Activated B cell treated with CpG ODN at 0.5 μM for 24 hours (primary cell): ENCODE measurements at places on chromosomes 5 and 9. TPM values are rescaled to one million over a fixed set of nuclear protein-coding genes. Genes with fewer than 3 reads are reported as not detected.

DNA sequence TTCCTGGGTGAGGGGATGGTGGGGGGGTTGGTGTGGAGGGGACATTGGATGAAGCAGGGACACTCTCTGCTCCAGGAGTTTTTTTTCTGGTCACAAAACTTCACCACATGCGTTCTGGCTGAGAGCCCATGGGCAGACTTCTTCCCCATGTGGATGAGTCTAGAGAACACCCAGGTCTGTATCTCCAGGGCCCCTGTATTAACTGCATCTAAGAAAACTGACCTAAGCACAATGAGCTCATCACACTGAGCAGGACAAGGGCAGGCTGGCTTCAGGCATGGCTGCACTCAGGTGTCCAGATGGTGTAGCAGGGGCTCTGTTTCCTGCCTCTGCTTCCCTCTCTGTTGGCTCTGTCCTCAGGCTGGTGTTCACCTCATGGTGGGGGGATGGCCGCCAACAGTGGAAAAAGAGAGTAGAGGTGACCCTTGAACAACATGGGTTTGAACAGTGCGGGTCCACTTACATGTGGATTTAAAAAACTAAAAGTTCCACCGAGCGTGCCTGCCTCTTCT, 85.3 kb upstream of the STC2 start:
- DNase-seq, result no peak

- DNase-seq, result no peak
Observed at GRCh38 chr5:32108167-32108566, 66.0 kb downstream of the GOLPH3 start.

Gene NRG2
- 0.07 TPM in 1 of 2 replicates, not detected in the other for total RNA-seq

Gene CORO2A
- 0.59 and 0.78 TPM in 2 replicates for total RNA-seq

GRCh38 chr5:137344723-137345322, 154.3 kb downstream of the SPOCK1 start:
- no peak for DNase-seq

DNA sequence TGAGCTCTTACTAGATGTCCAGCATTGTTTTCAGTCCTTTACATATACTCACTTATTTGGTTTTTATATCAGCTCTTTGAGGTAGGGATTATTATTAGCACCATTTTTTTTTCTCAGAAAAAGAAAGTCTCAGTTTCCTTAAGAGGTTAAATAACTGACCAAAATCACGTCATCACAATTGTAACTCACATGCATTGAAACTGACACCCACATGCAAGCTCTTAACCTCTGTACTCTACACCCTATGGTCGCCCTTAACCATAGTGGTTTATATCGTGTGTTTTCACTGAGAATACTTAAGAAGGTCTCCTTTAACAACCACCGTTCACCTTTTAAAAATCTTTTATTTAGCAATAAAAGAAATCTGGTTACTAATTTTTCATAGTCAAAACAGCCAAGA, 61.0 kb downstream of the PRDM6 start:
- DNase-seq, result no peak

DNA sequence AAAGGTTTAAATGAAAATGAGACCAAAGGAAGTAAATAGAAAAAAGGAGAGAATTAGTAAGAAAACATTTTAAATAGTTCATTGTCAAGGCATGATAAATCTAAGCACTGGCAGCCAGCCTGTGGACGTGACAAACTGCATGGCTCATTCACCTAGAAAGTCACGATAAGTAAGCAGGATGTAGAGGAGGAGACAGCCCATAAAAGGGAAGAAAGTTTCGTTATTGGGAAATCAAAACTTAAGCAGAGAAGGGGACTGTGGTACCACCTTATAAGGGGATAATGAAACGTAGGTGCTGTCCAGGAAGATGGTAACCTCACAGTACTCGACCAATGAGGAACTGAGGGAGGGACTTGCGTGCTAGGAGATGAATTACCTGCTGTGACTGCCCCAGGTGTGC, 494.5 kb upstream of the GRAMD2B start:
- DNase-seq, result no peak

Gene IL4
- not detected in 2 replicates for total RNA-seq

Gene FIBCD1
- not detected in 2 replicates for total RNA-seq

DNA sequence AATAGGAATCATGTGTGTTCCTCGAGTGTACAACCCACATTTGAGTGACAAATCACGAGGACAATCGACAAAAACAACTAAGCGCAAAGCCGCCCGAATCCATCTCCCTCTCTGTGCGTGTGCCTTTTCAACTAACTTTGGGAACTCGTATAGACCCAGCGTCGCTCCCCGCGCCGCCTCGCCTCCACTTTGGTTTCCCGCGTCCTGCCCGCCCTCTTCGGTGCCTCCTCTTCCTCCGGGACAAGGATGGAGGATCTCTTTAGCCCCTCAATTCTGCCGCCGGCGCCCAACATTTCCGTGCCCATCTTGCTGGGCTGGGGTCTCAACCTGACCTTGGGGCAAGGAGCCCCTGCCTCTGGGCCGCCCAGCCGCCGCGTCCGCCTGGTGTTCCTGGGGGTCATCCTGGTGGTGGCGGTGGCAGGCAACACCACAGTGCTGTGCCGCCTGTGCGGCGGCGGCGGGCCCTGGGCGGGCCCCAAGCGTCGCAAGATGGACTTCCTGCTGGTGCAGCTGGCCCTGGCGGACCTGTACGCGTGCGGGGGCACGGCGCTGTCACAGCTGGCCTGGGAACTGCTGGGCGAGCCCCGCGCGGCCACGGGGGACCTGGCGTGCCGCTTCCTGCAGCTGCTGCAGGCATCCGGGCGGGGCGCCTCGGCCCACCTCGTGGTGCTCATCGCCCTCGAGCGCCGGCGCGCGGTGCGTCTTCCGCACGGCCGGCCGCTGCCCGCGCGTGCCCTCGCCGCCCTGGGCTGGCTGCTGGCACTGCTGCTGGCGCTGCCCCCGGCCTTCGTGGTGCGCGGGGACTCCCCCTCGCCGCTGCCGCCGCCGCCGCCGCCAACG, at the start of gene GPR150:
Gene GPR150 (plus strand): TSS at position 58 of the 840 bp plus-strand sequence. CDS start 189 bp downstream, at position 247.
- DNase-seq, result peak; percentile 69

Gene ZFP37
- 1.7 and 2.6 TPM in 2 replicates for total RNA-seq

Gene SLC44A1
- total RNA-seq, result 9.5 and 10.1 TPM in 2 replicates

- no peak for DNase-seq
Observed at GRCh38 chr5:157917491-157917890, 58.5 kb upstream of the CLINT1 start.

Gene TLR4
- 2.0 and 2.2 TPM in 2 replicates for total RNA-seq

- DNase-seq, result no peak
Observed at GRCh38 chr5:170223906-170224305, 8.9 kb upstream of the C5orf58 start.
